Thyroid gland (tissue), 4 donors: ENCODE measurements at places on chromosomes 6 and 20. TPM values are rescaled to one million over a fixed set of nuclear protein-coding genes. Genes with fewer than 3 reads are reported as not detected.

LYRM4 gene
- total RNA-seq = 32.2 TPM

SGK2 gene
- 0.93 TPM for total RNA-seq

SCAND1 gene
- total RNA-seq = 126 TPM

TRIM40 gene
- total RNA-seq = not detected

DNA sequence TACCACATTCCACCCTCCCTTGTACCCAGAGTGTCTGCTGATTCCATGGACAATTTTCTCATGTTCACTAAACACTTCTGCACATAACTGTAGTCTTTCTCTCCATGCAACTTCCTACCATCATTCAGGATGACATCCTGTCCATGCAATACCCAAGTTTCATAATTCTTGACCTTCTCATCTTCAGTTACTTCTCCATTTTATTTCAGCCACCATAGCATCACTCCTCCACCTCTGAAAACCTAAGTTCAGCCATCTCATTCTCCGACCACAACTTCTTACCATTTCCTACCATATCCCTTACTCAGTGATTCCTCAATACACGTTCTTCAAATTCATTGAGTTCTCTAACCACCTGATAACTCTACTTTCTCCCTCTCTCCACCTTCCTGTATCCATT is 216.5 kb upstream of the TENT5A start:
- H3K4me1 ChIP-seq = no peaks in the 10 kb centered on the region
- DNase-seq = no peak
- no peaks in the 10 kb centered on the region for H3K27me3 ChIP-seq
- H3K27ac ChIP-seq = no peak overlapping the region

BAK1 gene
- total RNA-seq = 2.3 TPM

DNA sequence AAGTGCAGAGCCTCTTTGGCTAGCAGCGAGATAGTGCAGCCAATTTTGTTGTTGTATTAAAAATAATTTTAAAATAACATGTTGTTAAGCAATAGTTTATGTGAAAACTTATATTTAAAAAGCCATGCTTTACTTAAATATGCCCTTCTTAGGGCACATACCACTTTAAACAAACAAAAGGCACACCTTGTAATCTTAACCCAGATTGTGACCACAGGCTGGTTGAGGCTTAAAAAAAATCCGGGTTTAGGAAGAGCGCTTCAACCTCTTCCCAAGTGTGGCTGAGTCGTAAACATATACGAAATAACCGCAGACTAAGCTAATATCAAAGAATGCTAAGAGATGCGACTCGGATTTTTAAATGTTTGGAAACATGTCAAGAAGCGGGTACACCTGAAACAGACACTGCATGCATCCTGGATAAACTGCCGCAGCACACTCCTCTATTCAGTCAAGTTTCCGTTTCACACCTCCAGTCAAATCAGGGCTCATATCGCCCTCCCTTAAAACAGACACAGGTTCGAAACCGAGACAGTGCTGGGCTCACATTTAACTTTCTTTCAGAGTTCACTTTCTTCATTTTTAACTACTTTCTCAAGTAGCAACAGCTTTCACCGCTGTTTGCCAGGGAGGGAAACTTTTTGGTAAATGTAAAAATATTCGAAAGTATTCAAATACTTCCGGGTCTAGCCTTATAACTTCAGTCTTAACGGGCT is 1.5 kb downstream of the DEK start:
- H3K4me3 ChIP-seq = peak overlapping the region; percentile 71
- H3K27me3 ChIP-seq = no peaks in the 10 kb centered on the region
- peak overlapping the region; percentile 93 for H3K27ac ChIP-seq
- no peak for DNase-seq
- H3K36me3 ChIP-seq = peaks cover under 1% of the 10 kb centered on the region
- H3K4me1 ChIP-seq = peaks cover 26% of the 10 kb centered on the region

- no peaks in the 10 kb centered on the region for H3K4me1 ChIP-seq
- H3K36me3 ChIP-seq = no peaks in the 10 kb centered on the region
- no peaks in the 10 kb centered on the region for H3K27me3 ChIP-seq
- no peak for DNase-seq
Measured at GRCh38 chr20:31979713-31980426, 11.9 kb downstream of the XKR7 start.

- H3K36me3 ChIP-seq = no peaks in the 10 kb centered on the region
- no peak overlapping the region for H3K27ac ChIP-seq
- H3K4me3 ChIP-seq = no peak overlapping the region
- H3K27me3 ChIP-seq = no peaks in the 10 kb centered on the region
- no peaks in the 10 kb centered on the region for H3K4me1 ChIP-seq
Measured at GRCh38 chr6:145189836-145190235, 545.5 kb downstream of the EPM2A start.

GRCh38 chr6:159676890-159677505 is 16.0 kb downstream of the SOD2 start:
- H3K27ac ChIP-seq = no peak overlapping the region
- H3K36me3 ChIP-seq = peaks cover 11% of the 10 kb centered on the region
- no peak for DNase-seq
- H3K4me3 ChIP-seq = no peak overlapping the region

- H3K27me3 ChIP-seq = no peaks in the 10 kb centered on the region
- H3K27ac ChIP-seq = no peak overlapping the region
- H3K4me1 ChIP-seq = peaks cover 8% of the 10 kb centered on the region
- DNase-seq = no peak
- no peaks in the 10 kb centered on the region for H3K36me3 ChIP-seq
Measured at GRCh38 chr6:20158676-20159075, 53.6 kb downstream of the MBOAT1 start.

DNA sequence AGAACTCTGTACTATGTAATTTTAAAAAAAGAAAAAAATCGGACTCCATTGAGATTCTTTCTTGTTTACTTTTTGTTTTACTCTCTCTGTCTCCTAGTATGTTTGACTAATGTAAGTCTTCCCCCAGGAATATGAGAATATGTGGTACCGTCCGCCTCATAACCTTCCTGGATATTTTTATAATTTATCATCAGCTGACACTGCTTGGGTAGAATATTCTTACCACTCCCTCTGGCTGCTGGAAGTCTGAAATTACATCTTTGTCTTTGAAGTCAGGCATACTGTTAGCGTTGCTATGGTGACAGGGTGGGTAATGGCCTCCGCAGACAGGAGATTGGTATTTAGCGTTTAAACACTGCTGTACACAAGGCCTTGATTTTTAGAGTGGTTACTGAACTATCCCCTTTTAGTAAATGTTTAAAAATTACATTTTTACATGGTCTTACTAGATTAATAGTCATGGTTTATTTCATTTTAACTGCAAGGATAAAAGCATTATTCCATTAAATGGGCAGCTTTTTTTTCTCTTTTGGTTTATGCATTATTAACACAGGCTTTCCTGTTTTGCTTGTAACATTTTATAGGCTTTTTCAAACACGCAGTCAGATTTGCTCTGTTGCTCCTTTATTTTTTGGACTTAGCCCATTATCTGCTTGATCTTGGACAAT is 176.4 kb downstream of the ARID1B start:
- H3K4me3 ChIP-seq = no peak overlapping the region
- peaks cover 81% of the 10 kb centered on the region for H3K4me1 ChIP-seq
- no peaks in the 10 kb centered on the region for H3K27me3 ChIP-seq
- no peak for DNase-seq
- H3K27ac ChIP-seq = peak overlapping the region; percentile 62

- no peak overlapping the region for H3K27ac ChIP-seq
- DNase-seq = no peak
- no peaks in the 10 kb centered on the region for H3K36me3 ChIP-seq
- no peaks in the 10 kb centered on the region for H3K27me3 ChIP-seq
- no peak overlapping the region for H3K4me3 ChIP-seq
Measured at GRCh38 chr20:54058420-54059139, 11.8 kb downstream of the BCAS1 start.

DNA sequence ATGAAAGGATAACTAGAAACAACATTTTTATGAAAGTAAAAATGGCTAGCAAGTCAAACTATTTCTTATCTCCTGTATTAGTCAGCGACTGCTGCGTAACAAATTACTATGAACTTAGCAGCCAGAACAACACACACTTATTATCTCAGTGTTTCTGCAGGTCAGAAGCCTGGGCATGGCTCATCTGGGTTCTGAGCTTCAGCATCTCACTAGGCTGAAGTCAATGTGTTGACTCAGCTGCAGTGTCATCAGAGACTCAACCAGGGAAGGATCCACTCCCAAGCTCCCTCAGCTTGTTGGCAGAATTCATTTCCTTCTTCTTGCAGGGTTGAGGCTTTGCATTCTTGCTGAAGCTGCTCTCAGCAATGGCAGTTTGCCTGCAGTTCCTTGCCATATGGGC is 33.2 kb upstream of the IGF2R start:
- H3K4me3 ChIP-seq = no peak overlapping the region
- DNase-seq = no peak
- H3K36me3 ChIP-seq = no peaks in the 10 kb centered on the region

ARFGEF3 gene
- 7.2 TPM for total RNA-seq

CPNE5 gene
- total RNA-seq = 1.1 TPM

GRCh38 chr6:108609276-108609769 is 48.6 kb downstream of the FOXO3 start:
- no peaks in the 10 kb centered on the region for H3K27me3 ChIP-seq
- no peaks in the 10 kb centered on the region for H3K36me3 ChIP-seq
- no peak for DNase-seq
- no peak overlapping the region for H3K4me3 ChIP-seq
- H3K4me1 ChIP-seq = peaks cover 66% of the 10 kb centered on the region
- H3K27ac ChIP-seq = peak overlapping the region; percentile 61

- H3K4me1 ChIP-seq = peaks cover 56% of the 10 kb centered on the region
- peak; percentile 83 for DNase-seq
- H3K27ac ChIP-seq = peak overlapping the region; percentile 18
- no peaks in the 10 kb centered on the region for H3K36me3 ChIP-seq
- no peak overlapping the region for H3K4me3 ChIP-seq
Measured at GRCh38 chr6:158660333-158660754, 10.5 kb downstream of the SYTL3 start.

GRCh38 chr6:157314705-157315321 is 8.5 kb downstream of the TMEM242 start:
- no peak for DNase-seq
- H3K4me1 ChIP-seq = peaks cover 13% of the 10 kb centered on the region
- no peak overlapping the region for H3K4me3 ChIP-seq
- H3K27me3 ChIP-seq = no peaks in the 10 kb centered on the region

GRCh38 chr6:15110726-15111354 is 135.0 kb upstream of the JARID2 start:
- H3K27ac ChIP-seq = no peak overlapping the region
- no peak for DNase-seq
- H3K4me1 ChIP-seq = no peaks in the 10 kb centered on the region
- H3K36me3 ChIP-seq = no peaks in the 10 kb centered on the region
- H3K4me3 ChIP-seq = no peak overlapping the region

GRCh38 chr6:84204011-84204410 is 23.4 kb downstream of the CEP162 start:
- peaks cover 11% of the 10 kb centered on the region for H3K36me3 ChIP-seq
- DNase-seq = no peak
- no peaks in the 10 kb centered on the region for H3K4me1 ChIP-seq

- H3K4me3 ChIP-seq = no peak overlapping the region
- no peaks in the 10 kb centered on the region for H3K27me3 ChIP-seq
- no peaks in the 10 kb centered on the region for H3K4me1 ChIP-seq
- no peaks in the 10 kb centered on the region for H3K36me3 ChIP-seq
- H3K27ac ChIP-seq = no peak overlapping the region
Measured at GRCh38 chr6:4756247-4756646, 20.0 kb upstream of the CDYL start.
